Right renal pelvis (tissue), 4 donors: ENCODE measurements at places on chromosomes 3 and 15. TPM values are rescaled to one million over a fixed set of nuclear protein-coding genes. Genes with fewer than 3 reads are reported as not detected.

SEMA5B gene
- 22.3 TPM for polyA plus RNA-seq

PRKCI gene
- 61.3 TPM for polyA plus RNA-seq

SCAMP2 gene
- 81.6 TPM for polyA plus RNA-seq

GPR176 gene
- 15.1 TPM for polyA plus RNA-seq

CYP1A1 gene
- polyA plus RNA-seq = 0.03 TPM

TLR9 gene
- polyA plus RNA-seq = 0.16 TPM

LMOD3 gene
- 0.06 TPM for polyA plus RNA-seq

CKMT1A gene
- polyA plus RNA-seq = 2.2 TPM

MLH1 gene
- 48.0 TPM for polyA plus RNA-seq

CPN2 gene
- polyA plus RNA-seq = 0.18 TPM

AADACL2 gene
- polyA plus RNA-seq = not detected

ZKSCAN7 gene
- 18.0 TPM for polyA plus RNA-seq

NANOGP8 gene
- 0.29 TPM for polyA plus RNA-seq

TMEM266 gene
- polyA plus RNA-seq = 12.9 TPM

WNT5A gene
- 44.2 TPM for polyA plus RNA-seq

CACNA1D gene
- polyA plus RNA-seq = 8.8 TPM

PLCH1 gene
- polyA plus RNA-seq = 10.2 TPM

SERINC4 gene
- polyA plus RNA-seq = 0.26 TPM

ZNF502 gene
- 11.2 TPM for polyA plus RNA-seq

CEMIP gene
- polyA plus RNA-seq = 3.1 TPM

SAMD7 gene
- polyA plus RNA-seq = not detected

WDR72 gene
- 75.4 TPM for polyA plus RNA-seq

ABI3BP gene
- polyA plus RNA-seq = 32.4 TPM

SNX22 gene
- 0.82 TPM for polyA plus RNA-seq

RPUSD3 gene
- 38.6 TPM for polyA plus RNA-seq

DAZL gene
- polyA plus RNA-seq = 0.01 TPM

DAPK2 gene
- polyA plus RNA-seq = 4.9 TPM

BMF gene
- 39.0 TPM for polyA plus RNA-seq

STARD9 gene
- 8.8 TPM for polyA plus RNA-seq

RYR3 gene
- polyA plus RNA-seq = 4.8 TPM

COL6A5 gene
- 0.07 TPM for polyA plus RNA-seq

GPR62 gene
- polyA plus RNA-seq = 0.68 TPM

B4GALT4 gene
- polyA plus RNA-seq = 34.6 TPM

MYZAP gene
- 8.4 TPM for polyA plus RNA-seq

FETUB gene
- 0.21 TPM for polyA plus RNA-seq

A4GNT gene
- 1.6 TPM for polyA plus RNA-seq

GREM1 gene
- polyA plus RNA-seq = 0.21 TPM

LMAN1L gene
- polyA plus RNA-seq = not detected

CELSR3 gene
- 1.2 TPM for polyA plus RNA-seq

ZNF80 gene
- not detected for polyA plus RNA-seq

USF3 gene
- polyA plus RNA-seq = 19.6 TPM

GOLGA8H gene
- polyA plus RNA-seq = 1.1 TPM

SEMA6D gene
- 36.8 TPM for polyA plus RNA-seq

BCL6 gene
- 8.9 TPM for polyA plus RNA-seq

CACNA2D3 gene
- polyA plus RNA-seq = 1.6 TPM

FGF7 gene
- 28.3 TPM for polyA plus RNA-seq

PATL2 gene
- 0.76 TPM for polyA plus RNA-seq

LRRIQ4 gene
- polyA plus RNA-seq = 0.10 TPM

ASB14 gene
- polyA plus RNA-seq = 0.51 TPM

NR2F2 gene
- 393 TPM for polyA plus RNA-seq

COL6A6 gene
- polyA plus RNA-seq = 3.7 TPM

MCF2L2 gene
- 0.97 TPM for polyA plus RNA-seq

UBA7 gene
- polyA plus RNA-seq = 40.5 TPM

TUSC7 gene
- not detected for polyA plus RNA-seq

CCK gene
- polyA plus RNA-seq = 0.30 TPM
